ENCODE measurements at places on chromosomes 2 and 18.

- no peak for DNase-seq
Observed at GRCh38 chr2:10489842-10490555, 41.9 kb upstream of the ODC1 start.

- DNase-seq, result no peak
Observed at GRCh38 chr2:187206471-187206870, 241.6 kb downstream of the CALCRL start.

DNA sequence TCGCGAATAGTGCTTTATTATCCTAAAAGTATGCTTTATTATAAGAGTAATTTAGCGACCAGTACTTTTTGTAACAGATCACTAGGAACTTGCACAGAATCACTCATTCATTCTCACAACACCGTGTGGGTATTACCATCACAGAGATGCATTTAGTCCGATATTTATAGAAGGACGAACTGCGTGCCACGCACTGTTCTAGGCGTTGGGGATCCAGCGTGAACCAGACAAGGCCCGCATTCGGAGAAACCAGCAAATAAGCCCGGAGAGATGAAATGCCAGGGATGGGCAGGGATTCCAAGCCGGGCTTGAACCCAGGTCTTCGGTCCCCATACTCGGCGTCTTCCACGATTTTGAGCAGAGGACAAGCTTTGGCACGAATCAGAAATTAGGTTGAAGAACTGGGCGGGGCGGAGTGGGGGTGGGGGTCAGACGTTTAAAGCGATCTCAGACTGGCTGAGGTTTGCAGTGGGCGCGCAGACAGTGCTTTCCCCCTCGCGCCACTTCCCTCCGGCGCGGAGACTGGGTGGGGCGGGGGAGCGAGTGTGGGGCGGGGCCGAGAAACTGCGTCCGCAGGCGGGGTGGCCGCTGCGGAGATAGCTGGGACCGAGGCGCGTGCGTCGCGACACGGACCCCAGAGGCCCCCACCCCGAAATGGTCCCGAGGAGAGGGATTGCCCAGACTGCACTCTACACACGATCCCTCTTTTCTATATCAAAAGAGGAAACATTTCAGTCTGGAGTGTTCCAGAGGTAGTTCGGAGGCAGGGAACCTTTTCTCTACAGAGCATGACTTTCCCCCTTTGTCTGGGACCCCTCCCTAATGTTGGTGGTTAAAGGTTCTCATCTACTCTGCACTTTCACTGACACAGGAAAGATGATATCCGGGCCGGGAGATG lies 1.1 kb upstream of the CXCR4 start:
- peak; percentile 86 for DNase-seq

GRCh38 chr2:2646433-2647051 lies 315.5 kb upstream of the MYT1L start:
- DNase-seq, result peak; percentile 14

DNA sequence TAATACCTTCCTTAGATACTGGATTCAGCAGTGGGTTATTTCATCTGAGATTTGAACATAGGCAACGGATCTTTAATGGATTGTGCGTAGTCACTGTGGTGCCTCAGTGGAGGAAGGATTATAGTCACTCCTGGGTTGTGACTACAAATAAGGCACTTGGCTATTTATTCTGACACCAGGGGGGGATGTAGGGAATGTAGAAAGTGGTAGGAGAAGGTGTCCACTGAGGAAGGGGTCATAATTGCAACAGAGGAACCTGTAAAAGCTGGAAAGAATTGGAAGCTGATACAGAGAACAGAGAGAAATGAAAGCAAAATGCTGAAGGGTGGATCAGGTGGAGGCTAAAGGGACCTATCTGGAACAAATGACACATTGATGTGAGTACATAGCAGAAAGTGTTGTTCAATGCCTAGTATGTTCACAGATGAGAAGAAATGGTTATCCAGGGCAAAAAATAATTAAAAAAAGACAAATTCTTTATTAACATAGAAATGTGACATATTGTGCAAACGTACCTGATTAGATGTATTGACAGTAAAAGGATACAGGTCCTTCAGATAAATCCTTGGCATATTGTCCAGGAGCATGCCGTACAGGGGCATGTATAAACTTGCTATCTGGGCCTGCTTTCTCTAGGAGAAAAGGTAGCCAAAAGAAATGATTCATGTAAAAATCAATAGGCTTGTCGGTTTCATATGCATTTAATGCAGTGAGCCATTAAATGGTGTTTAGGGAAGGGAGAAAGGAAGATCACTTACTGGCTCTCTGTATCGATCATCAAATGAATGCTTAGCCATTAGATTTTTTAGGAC lies 91.2 kb upstream of the CCDC195 start:
- DNase-seq, result no peak

DNA sequence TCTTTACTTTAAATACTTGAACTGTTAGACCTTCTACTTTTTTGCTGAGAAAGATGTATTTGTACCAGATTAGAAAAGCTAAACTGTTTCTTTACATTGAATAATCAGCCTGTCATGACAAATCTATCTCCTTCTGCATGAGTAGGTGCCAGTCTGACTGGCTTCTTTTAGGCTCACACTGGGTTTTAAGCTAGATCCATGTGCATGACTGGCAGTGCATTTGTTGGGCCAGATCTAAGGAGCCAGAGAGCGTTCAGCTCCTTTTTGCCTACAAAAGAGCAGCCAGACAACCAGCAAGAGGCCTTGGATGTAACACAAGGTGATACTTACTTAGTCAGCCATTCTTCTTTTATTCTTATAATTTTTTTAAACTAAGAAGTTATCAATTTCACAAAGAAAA lies 82.0 kb upstream of the OTX1 start:
- no peak for DNase-seq

GRCh38 chr18:44679914-44680272 lies 795 bp upstream of the SETBP1 start:
- DNase-seq, result peak; percentile 43

GRCh38 chr2:162712598-162712997 lies 126.0 kb downstream of the KCNH7 start:
- DNase-seq, result no peak

- no peak for DNase-seq
Observed at GRCh38 chr18:9135912-9136314, 668 bp upstream of the ANKRD12 start.

DNA sequence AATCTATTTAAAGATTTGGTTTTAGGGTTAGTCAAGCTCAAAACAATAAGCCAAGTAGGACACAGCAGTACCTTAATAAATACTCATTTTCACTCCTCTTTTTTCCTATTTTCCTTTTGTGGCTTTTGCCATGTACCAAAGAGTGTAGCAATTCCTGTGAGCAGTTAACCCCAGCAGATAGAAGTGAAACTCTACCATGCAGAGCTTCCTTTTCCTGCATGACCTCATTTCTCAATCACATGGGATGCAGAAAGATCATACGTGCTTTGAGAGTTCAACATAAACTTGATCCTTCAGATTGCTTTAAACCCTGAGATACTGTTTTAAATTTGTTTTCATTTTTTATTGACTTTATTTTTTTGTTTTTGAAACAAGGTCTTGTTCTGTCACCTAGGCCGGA lies 99.1 kb upstream of the ARHGAP15 start:
- no peak for DNase-seq

DNA sequence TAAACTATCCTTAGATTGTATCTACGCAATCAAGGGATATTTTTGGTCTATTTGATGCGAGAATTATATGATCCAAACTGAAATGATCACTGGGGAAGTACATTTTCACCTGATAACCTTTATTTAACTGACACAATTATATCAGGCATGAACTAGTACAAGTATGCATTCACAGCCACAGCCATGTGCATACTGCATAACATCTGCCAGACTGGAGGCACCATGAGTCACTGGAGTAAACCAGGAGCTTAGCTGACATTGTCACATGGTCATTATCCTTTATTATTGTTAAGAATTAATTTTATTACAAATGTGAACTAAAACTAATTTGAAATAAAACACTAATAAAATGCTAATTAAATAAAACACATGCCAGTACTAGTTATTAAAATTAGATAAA lies 1127.1 kb downstream of the DPP10 start:
- no peak for DNase-seq

DNA sequence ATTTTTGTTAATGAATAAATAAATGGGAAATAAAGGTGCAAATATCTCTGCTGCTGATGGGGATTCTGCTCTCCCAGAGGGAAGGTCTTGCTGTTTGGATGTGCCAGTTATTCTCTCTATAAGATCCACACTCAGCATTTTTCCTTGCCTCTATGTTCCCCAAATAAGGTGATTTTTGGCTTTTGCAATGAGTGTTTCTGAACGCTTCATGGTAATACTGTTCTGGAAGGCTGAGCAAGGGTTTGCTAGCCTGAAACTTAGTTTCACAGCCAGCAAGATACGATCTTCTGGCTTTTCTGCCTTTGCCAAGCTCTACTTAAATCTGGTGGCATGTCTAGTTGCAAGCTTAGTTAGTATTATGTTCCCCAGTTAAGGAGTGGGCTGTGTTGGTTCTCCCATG lies 114.6 kb downstream of the LPIN1 start:
- no peak for DNase-seq

DNA sequence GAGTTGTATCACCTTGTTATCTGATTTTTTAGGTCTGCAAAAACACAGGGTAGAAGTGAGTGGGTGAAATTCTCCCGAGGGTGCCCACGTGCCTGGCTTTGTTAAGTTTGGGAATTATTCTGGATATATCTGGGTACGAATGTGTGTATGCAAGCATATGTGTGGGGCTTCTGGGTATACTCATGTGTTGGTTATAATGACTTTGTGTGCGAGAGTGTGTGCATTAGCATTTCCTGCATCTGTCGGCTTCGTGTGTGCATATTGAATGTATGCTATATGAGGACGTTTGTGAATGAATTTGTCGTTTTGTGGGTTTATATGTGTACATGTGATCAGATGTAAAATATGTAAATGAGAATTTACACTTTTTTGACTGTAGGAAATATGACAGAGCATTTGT lies 13.8 kb upstream of the DNAJC27 start:
- DNase-seq, result no peak

- DNase-seq, result no peak
Observed at GRCh38 chr18:8212896-8213780, 396.1 kb upstream of the RAB12 start.

DNA sequence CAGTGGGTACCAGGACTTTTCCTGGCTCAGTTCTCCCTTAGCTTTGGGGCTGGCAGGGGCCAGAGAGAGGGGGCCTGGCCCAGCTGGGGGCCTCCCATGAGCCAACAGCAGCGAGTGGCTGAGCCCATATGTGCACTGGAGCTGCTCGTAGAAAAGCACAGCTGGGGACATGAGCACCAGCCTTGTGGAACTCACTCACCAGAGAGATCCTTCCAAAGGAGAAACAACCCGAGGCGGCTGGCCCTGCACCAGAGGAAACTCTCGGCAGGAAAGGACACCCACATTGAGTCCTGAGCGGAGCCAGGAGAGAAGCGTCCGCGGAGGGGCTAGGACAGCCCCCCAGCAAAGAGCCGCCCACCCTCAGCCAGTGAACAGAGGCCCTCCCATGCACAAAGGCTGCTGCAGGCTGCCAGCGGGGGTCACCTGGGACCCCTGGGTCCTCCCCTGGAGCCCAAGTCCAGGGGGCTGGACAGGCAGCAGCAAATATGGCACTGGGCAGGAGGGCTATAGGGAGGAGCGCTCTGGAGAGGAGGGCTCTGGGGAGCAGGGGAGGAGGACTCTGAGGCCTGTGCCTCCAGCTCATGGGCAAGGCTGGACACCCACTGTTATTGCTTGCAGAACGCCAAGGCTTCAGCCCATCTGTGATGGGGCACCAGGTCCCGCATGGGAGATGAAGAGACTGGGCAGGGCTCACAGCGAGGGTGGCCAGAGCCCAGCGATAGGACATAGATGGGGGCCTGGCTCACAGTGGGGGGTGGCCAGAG lies 42.1 kb upstream of the SNED1 start:
- DNase-seq, result no peak

DNA sequence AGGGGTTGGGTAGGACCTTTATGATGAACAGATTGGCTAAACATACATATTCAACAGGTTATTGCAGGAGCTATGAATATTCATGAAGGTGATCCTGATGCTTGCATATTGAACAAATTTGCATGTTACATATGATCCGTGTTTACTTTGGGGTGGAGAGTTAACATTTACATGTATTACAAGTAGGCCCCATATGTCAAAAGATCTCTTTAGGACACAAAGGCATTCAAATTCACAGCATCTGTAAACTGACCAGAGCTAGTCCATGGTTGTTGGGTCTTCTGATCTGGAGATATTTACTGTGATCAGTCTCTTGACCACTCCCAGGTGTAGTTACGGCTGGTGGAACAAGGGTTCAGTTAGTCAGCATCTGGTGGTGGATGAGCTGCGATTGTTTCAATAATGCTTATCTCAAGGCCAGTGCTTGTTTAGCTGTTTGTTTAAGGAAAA lies 80.4 kb downstream of the PMAIP1 start:
- DNase-seq, result no peak

DNA sequence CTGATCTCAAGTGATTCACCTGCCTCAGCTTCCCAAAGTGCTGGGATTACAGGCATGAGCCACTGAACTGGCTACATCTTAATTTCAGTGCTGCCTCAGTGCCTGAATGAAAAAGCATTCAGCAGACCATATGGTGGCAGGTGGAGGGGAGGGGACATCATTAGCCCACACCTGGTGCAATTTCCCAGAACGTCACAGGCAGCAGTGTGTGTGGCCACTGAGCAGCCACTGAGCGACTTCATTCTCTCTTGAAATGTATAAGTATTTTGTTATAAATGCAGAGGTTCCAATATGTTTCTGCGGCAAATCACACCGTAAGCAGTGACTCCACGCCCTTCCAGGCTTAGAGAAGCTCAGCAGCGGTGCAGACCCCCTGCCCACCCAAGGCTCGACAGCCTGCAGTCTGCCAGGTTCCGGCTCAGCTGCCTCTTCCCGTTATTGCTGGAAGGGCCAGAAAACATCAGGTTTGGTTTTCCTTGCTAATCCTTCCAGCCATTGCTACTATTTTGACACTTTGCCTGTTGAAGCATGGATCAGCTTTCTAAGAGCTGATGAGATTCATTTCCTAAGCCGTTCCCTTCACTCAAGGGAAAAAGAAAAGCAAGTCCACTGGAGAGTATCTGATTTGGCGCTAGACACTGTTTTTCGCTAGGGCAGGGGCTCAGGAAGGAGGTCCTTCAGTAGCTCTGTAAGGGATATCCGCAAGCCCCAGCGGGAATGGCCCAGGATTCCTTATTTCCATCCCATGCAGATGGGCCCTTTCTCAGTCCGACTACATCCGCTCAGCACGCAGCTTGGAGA lies 250.7 kb downstream of the VAPA start:
- no peak for DNase-seq

DNA sequence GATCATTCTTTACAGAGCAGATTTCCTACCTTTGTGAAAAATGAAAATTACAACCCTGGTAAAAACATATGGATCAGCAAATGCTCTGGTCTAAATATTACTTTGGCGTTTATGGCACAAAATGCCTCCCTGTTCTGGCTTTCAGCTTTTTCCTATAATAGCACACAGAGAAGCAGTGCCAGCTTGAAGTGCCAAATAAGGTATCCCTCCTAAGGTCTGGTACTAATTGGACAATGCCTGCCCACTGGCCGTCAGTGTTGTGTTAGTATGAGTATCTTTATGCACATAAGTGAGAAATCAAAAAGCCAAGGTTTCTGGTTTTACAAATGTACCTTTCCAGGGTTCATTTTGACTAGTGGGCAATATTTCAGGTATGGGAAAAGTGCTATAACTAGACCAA lies 1293.7 kb upstream of the FAM98A start:
- DNase-seq, result no peak

- no peak for DNase-seq
Observed at GRCh38 chr18:42275949-42276730, 321.1 kb downstream of the PIK3C3 start.

- DNase-seq, result no peak
Observed at GRCh38 chr2:43312755-43313641, 86.6 kb upstream of the ZFP36L2 start.
